ENCODE measurements at places on chromosomes 6 and 20. TPM values are rescaled to one million over a fixed set of nuclear protein-coding genes. Genes with fewer than 3 reads are reported as not detected.

DNA sequence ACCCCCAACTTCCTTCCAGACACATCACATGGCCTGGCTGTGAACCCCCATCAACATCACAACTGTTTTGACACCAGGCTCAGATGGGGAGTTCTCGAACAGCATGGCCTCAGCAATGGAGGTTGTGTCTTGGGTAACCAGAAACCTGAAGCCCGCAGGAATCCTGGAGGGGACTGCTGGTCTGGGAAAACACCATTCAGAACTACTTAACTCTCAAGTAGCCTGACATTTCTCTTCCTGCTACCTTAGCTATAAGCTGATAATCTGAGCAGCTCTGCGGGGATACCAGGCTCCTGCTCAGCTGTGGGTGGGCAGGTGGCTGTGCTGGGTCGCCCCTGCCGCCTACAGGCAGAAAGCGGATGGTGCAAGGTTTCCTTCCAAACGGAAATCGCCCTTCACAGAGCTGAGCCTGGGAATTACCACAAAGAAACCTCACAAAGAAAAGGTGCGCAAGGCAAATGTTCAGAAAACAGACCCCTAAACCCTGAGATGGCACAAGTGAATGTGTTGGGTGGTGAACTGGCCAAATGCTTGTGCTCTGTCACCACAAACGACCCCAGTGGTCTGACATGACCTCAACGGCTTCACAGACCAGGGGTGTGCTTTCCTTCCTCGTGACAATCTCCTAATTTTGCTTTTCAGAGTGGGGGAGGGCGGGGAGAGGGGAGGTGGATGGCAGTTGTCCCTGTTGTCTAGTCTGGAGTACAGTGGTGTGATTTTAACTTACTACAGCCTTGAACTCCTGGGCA, 29.5 kb downstream of the SNX5 start:
- DNase-seq, result no peak

DNA sequence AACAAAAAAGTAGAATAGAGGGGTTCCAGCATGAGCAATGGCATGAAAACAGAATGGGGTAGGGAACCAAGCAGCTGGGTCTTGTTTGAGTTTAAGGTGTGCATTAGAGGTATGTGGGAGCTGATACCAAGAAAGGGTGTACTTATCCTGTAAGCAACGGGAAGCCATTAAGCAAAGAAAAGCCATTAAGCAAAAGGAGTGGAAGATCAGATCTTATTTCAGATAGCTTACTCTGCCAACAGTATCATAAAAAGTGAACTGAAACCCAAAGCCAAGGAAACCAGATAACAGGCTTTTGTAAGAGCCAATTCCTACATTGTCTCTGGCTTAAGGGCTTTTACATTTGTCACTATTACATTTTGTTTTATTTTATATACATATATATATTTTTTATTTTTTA, 21.3 kb upstream of the BEND6 start:
- DNase-seq, result no peak

DNA sequence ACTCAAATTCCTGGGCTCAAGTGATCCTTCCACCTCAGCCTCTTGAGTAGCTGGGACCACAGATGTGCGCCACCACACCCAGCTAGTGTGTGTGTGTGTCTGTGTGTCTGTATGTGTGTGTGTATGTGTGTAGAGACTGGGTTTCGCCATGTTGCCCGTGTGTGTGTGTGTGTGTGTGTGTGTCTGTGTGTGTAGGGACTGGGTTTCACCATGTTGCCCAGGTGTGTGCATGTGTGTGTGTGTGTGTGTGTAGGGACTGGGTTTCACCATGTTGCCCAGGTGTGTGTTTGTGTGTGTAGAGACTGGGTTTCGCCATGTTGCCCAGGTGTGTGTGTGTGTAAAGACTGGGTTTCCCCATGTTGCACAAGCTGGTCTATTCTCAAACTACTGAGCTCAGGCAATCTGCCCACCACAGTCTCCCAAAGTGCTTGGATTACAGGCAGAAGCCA, 28.3 kb downstream of the CDK5RAP1 start:
- no peak for DNase-seq

GRCh38 chr6:90934966-90935365, 348.1 kb upstream of the MAP3K7 start:
- no peak for DNase-seq

GRCh38 chr20:19943061-19943521, 74.1 kb upstream of the NAA20 start:
- DNase-seq, result no peak

GRCh38 chr20:63363013-63363957, 2.1 kb upstream of the CHRNA4 start:
- no peak for DNase-seq

DNA sequence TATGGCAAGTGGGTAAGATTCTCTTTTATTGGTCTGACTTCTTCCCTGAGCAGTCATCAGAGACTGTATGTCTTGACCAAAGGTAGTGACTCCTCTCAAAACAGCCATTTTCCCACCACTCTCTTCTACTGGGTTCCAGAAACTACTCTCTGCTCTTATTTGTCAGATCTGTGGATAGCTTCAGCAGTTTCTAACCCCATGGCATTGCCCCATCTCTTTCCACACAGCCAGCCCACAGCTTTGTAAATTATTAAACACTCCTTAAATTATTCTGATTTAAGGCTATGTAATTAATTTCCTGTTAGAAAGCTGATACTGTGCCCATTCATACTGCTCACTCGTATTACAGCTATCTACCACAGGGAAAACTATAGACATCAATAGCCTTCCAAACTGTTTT, 138.4 kb upstream of the CNR1 start:
- no peak for DNase-seq

- DNase-seq, result no peak
Observed at GRCh38 chr6:110656492-110656891, 158.8 kb downstream of the CDK19 start.

DNA sequence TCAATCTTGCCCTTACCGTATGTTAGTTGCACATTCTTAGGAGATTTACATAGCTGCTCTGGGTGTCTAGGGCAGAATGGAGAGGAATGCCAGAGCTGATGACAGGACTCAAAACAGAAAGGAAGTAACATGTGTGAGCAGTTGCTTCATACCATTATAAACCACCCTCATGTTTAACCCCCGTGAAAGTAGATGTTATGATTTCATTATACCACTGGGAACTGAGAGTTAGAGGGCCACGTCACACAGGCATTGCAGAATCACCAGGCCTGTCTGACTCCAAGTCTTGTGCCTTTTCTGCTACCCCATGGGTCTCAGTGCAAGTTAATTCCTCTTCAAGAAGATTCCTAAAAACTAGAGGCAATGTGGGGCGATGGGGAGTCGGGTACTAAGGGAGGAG, 23.5 kb upstream of the SIM1 start:
- no peak for DNase-seq

- no peak for DNase-seq
Observed at GRCh38 chr6:11279284-11279689, 46.8 kb upstream of the NEDD9 start.

- no peak for DNase-seq
Observed at GRCh38 chr6:81806793-81807565, 54.5 kb upstream of the TENT5A start.

- DNase-seq, result no peak
Observed at GRCh38 chr6:162313922-162314660, 413.5 kb downstream of the PRKN start.

- no peak for DNase-seq
Observed at GRCh38 chr20:944148-944547, 28.0 kb upstream of the ANGPT4 start.

GRCh38 chr20:41738604-41739206, 120.5 kb upstream of the CHD6 start:
- DNase-seq, result no peak

- no peak for DNase-seq
Observed at GRCh38 chr6:18289283-18289682, 25.0 kb upstream of the DEK start.

GRCh38 chr6:107292715-107293271, 166.6 kb downstream of the PDSS2 start:
- DNase-seq, result no peak

DNA sequence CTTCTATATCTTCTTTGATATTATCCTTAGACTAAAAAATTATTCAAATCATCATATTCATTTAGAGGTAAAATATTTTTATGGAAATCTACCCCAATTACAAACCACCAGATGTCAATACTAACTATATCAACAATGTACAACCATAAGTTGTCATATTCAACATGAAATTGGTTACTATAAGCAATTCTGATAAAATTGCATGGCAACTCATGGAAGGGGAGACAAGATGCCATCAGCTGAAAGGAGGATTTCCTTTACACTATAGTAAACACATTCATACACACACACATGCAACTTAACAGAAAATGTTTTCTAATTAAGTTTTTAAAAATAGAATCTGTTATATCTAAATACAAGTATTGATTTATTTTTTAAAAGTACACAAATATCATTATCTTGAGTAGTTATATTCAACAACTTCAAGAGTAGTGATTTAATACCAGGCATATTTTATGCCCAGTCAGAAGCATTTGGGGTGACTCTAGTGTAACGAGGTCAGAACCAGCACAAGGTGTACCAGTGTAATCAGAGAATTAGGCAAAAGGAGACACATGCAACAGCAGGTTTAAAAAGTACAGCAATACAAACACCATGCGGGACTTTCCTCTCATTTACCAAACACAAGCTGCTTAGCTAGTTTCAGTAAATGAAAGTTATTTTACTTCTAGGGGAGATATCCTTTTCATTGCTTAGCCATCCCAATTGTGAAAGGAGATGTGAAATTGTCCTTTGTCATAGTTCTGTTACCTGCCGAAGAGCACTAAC, 1.0 kb downstream of the FILIP1 start:
- DNase-seq, result no peak

DNA sequence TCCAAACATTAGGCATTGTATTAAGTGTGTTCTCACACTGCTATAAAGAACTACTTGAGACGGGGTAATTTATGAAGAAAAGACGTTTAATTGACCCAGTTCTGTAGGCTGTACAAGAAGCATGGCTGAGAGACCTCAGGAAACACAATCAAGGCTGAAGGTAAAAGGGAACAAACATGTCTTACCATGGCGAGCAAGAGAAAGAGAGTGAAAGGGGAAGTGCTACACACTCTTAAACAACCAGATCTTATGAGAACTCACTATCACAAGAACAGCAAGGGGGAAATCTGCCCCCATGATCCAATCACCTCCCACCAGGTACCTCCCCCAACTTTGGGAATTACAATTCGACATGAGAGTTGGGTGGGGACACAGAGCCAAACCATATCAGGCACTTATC, 86.6 kb upstream of the TOP1 start:
- DNase-seq, result no peak

DNA sequence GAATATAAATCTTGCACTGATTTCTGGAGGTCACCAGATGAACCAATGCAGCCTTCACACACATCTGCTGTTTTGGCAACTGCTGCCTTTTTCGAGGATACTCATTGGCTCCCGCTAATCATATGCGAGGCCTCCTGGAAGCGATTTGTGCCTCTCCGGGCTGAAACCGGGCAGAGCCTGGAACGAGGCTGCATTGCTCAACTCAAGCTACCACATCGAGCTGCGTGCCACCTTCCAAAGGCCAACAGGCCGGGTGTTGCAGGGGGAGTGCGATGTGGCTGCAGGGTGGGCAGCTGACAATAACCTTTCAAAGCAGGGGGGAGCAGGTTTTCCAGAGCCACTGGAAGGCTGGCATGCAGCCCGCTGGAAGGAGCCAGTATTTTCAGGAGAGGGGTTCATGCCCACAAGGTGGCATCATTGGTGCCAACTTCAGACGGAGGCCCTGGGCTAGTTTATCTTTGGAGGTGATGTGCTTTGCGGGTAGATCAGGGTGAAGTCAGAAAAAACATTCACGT, 122.6 kb upstream of the IFNGR1 start:
- no peak for DNase-seq

The NR2E1 gene
- total RNA-seq, result not detected

The MAP1LC3A gene
- total RNA-seq, result 71.5 TPM

The CRISP3 gene
- total RNA-seq, result 19.2 TPM

The BHLHE23 gene
- not detected for total RNA-seq

The GDAP1L1 gene
- not detected for total RNA-seq

The MRPS10 gene
- 21.4 TPM for total RNA-seq

The HDGFL1 gene
- not detected for total RNA-seq

The SLC16A10 gene
- 5.4 TPM for total RNA-seq

Data from vagina (tissue), 2 donors.